ENCODE measurements at places on chromosomes 5 and 9. TPM values are rescaled to one million over a fixed set of nuclear protein-coding genes. Genes with fewer than 3 reads are reported as not detected.

PCDHA10 gene
- 20.3 TPM for total RNA-seq

STPG3 gene
- not detected for total RNA-seq

HSPB3 gene
- 0.47 TPM for total RNA-seq

KLHL3 gene
- total RNA-seq, result 8.7 TPM

SPATA31A3 gene
- not detected for total RNA-seq

CCL19 gene
- total RNA-seq, result not detected

BTF3 gene
- 191 TPM for total RNA-seq

TPPP gene
- total RNA-seq, result 16.2 TPM

IFNA5 gene
- total RNA-seq, result not detected

DNA sequence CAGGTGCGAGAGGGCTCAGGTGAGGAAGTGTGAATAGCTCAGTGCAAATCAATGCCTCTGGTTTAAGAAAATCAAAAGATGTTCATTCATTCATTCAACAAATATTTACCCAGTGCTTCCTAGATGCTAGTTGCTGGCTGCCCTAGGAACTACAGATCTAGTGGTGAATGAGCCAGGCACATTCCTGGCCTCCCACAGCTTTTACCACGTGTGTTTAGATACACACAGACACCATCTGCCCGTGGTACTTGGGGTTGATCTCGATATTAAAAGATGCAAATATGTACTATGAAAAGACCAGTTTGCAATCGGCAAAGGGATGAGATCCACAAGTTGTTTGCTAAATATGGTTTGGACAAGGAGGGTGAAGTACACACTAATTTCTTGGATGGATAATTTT, 78.2 kb downstream of the GTF3C4 start:
- DNase-seq, result no peak

DNA sequence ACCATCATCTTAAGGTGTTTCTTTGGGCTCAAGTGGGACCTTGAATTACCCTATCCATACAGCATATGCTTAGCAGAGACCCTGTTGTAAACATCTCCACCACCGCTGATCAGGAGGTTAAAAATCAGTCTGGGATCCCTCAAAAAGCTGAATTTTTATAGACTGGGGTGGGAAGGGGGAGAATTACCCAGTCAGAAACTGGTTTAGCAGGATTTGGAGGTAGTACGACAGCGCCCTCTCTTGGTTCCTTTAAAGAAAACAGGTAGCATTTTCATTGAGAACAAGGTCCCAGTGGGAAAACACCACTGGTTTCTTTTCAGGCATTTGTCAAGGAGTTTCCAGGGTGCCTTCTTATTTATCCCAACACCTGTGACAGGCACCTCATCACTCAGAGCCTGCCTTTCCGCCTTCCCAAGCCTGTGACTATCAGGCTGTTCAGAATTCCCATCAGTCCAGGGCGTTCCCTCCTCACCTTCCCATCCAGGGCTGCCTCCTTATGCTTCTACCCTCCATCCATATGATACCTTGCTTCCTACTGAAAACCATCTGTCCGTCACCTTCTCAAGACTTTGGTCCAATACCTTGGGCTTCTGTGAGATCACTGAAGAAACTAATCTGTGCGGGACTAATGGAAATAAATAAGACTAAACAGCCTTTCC, 203.8 kb upstream of the RAI14 start:
- no peak for DNase-seq

- no peak for DNase-seq
Observed at GRCh38 chr5:159337016-159337955, 7.0 kb upstream of the IL12B start.

GRCh38 chr5:132003170-132003744, 8.2 kb downstream of the ACSL6 start:
- DNase-seq, result peak; percentile 86

GRCh38 chr5:177973066-177973635, 22.9 kb downstream of the PROP1 start:
- no peak for DNase-seq

- no peak for DNase-seq
Observed at GRCh38 chr5:61783481-61783880, 451.4 kb downstream of the ZSWIM6 start.

DNA sequence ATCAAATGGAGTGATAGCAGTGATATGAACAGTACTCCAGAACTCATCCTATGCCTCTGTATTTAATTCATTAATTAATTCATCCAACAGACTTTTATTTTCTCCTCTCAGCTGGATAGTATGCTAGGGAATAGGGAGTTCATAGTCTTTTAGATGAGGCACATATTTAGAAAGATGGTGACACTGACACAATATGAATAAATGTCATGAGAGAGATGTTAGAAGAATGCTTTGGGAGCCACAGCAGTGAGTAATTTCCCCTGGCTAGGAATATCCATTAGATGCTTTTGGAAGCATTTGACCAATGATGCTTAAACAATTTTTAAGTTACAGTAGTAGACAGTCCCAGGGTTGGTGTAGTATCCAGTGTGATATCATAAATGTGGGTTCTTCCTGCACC, 428.7 kb upstream of the SGCD start:
- DNase-seq, result no peak

DNA sequence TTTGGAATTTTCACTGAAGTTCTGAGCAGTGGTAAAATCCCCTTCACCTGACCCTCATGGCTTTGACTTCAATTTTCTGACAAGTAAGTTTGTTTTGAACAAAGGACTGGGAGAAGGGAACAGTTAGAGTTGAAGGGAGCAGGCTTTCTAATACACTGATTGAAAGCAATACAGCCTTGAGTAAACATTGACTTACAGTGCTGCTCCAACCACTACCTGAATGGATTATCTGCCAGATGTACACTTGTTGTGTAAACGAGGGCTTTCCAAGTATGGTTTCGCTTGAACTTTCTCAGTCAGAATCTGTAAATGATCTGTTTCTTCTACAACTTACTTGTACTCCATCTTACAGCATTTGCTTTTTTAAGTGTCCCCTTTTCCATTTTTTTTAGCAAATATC, 1414.9 kb upstream of the NUDT12 start:
- DNase-seq, result no peak

- DNase-seq, result no peak
Observed at GRCh38 chr9:135450956-135451355, 28.6 kb upstream of the PPP1R26 start.

GRCh38 chr5:142145106-142145900, 36.7 kb downstream of the NDFIP1 start:
- peak; percentile 12 for DNase-seq

DNA sequence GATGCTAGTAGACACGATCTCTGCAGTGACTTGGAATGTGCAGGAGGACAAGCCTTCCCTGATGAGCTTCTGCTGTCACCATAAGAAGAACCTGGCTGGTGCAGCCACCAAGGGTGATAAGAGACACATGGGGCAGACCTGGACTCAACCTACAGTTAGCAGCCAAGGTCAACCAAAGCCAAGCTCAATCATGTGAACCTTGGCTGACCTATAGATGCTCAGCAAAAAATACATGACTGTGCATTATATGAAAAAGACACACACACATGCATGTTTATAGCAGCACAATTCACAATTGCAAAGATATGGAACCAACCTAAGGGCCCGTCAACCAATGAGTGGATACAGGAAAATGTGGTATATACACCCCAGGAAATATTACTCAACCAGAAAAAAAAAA, 86.9 kb downstream of the TARS1 start:
- no peak for DNase-seq

DNA sequence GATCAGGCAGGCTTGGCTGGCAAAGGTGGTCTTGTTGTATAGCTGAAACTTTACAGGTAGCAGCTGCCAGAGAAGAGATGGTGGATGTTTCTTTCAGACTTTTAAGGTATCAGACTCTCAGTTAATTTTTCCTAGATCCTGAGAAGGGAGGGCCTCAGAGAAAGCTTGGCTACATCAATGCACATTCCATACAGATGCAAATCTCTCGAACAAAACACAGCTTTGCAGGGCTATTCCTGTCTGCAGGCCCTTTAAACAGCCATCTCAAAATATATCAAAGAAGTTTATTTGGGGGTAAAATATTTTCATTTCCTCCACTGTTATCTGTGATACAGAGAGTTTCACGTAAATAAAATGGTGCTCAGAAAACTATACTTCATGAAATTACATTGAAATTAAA, 1584.4 kb downstream of the EFNA5 start:
- no peak for DNase-seq

DNA sequence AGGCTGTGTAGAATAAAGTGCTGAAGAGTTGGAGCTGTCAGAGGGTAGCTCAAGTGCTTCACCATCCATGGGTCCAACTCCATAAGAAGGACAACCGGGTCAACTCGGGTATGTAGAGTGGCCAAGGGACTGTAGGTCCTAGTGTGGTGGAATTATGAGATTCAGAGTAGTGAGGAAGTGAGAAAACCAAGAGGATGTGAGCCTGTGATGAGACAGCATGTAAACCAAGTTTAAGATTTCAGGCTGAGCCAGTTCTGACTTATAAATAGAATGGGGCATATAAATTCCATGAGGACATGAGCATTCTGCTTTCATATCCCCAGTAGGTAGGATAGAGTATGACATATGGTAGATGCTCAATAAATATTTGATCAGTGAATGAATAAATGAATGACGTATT, 96.3 kb downstream of the CFAP95 start:
- DNase-seq, result no peak

GRCh38 chr9:133629221-133630110, 6.7 kb upstream of the DBH start:
- DNase-seq, result no peak

DNA sequence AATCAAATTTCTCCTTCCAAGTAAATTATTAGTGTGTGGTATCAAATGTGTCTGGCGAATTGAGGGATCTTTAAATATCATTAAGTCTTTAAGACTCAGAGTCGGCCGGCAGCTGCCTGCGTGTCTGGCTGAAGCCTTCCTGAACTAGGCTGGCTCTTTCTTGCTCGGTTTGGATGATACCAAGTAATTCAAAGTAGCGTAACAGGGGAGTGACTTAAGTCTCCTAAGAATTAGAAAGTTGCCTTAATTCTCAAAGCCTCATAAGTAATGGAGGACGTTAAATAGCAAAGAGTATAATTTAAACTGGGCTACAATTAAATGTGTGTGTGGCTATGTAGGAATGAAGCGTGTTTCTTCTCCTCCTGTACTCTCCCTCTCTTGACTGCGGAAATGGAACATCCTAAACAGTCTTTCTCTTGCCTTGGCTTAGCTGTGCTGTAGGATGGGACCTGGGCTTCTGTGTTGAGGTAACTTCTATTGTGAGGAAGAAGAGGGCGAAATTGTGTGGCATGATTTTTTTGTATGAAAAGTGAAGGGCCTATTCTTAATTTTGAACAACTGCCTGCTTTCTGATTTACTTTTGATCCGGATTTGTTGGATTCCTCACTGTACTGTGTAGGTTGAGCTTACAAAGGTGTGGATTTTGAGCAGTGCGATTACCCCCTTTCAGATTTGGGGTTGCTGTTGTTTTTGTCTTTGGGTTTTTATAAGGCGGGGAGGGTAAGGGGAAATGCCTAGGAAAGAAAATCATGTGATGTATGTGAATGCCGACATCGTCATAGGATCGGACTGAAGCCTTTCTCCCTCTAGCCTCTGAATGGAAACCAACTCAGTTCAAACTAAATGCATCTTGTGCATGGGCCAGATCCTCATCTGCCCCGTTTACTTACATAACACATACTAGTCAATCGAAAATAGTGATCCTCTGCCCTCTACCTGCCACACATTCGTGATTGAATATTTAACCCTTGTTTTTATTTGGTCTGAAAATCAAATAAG, 29.9 kb downstream of the CPEB4 start:
- DNase-seq, result no peak

- no peak for DNase-seq
Observed at GRCh38 chr5:88394536-88395175, 126.0 kb upstream of the TMEM161B start.

DNA sequence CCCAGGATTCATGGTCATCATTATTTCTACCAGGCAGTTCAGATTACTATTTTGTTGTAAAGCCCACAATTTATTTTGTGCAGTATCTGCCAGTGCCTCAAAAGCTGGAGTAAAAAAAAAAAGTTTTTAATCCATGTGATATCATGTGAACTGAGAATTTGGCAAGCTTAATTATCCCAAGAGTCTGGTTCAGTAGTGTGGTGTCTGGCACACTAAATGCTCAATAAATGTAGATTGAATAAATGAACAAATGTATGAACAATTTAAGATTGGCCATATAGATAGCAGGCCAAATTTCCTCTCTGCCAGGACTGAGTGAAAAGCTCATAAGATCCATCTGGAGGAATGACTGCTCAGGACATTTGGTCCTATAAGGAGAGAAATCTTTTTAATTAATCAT, 533.0 kb downstream of the TLE1 start:
- no peak for DNase-seq

DNA sequence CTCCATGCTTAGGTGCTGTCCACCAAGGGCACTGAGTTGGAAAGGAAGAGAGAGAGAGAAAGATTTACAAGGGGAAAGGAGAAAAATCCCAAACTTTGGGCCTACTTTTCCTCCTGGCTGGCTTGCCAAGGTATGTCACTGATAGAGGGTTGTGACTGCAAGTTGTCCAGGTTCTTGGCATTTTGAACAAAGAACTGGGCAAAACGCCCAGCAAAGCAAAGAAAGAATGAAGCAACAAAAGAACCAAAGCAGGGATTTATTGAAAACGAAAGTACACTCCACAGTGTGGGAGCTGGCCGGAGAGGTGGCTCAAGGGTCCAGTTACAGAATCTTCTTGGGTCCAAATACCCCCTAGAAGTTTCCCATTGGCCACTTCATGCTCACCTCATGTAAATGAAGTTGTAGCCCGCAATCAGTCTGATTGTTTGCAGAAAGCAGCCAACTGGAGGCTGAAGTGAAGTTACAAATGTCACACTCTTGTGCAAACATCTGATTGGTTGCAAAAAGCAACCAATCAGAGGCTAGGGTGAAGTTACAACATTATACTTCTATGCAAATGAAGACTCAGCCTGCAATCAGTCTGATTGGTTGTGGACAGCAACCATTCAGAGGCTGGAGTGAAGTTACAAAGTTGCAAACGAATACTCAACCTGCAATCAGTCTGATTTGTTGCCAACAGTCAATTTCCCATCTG, 263.5 kb downstream of the YTHDC2 start:
- DNase-seq, result no peak

GRCh38 chr5:94888674-94889073, 270.2 kb downstream of the SLF1 start:
- DNase-seq, result no peak

GRCh38 chr5:149298842-149299404, 27.3 kb downstream of the AFAP1L1 start:
- no peak for DNase-seq

DNA sequence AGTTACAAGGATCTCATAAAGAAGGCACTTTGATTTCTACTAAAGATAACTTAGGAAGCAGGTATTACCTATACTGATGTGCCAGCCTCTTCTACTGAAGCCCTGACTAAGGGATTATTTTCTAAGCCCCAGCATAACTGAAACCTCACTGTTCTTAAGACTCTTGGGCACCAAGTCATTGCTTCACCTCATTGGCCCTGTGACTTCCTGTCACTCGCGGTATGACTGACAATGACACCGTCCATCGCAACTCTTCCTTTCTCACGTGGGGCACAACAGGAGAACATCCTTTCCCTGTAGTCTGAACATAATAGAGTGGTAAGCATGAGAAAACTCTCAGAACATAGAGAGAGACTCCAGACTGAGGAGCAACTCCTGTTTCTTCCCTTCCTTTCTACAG, 6.4 kb downstream of the OR2V2 start:
- DNase-seq, result no peak
